ENCODE measurements at places on chromosomes 4 and X.

- no peak for DNase-seq
These were observed 108.7 kb downstream of the IQCM start for GRCh38 chr4:149706942-149707341.

GRCh38 chrX:72545990-72546389 lies 26.7 kb downstream of the HDAC8 start:
- no peak for DNase-seq

DNA sequence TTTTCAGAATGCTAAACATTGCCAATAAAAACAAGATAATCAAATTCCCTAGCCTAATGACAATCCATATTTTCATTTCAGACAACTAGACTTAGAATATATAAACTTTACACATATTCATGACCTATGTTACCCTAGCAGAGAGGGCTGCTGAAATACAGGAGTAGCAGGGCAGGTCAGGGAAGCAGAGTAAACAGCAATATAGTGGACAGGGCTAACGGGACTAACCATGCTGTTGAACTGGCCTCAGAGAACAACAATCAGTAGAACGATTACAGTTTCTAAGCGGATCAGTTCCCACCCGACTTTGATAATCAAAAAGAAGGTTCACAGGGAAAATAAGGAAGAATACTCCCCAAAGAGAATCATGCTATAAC lies 14.0 kb downstream of the TBCK start:
- DNase-seq, result no peak

GRCh38 chr4:187157380-187157958 lies 433.8 kb upstream of the FAT1 start:
- DNase-seq, result no peak

- no peak for DNase-seq
These were observed 27.3 kb upstream of the CDKN2AIP start for GRCh38 chr4:183416879-183417755.

GRCh38 chr4:168564023-168564422 lies 67.2 kb downstream of the PALLD start:
- no peak for DNase-seq

DNA sequence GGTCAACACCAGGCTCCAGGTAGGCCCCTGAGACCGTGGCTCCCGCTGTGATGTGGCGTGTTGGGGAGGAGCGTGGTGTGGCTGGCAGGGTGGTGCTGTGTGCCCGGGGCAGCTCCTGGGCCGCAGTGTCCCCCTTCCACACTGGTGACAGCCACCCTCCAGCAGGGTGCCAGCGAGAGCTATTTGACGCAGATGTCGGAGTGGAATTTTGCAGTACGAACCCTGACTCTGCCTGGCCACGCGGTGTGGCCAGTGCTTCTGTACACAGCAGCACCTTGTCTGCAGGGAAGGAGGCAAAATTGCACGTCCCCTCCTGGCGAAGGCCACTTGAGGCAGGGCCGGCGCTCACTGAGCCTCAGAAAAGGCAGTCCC lies 53.2 kb downstream of the CPZ start:
- DNase-seq, result no peak

GRCh38 chr4:53886090-53886489 lies 178.3 kb downstream of the CHIC2 start:
- no peak for DNase-seq

- no peak for DNase-seq
These were observed 416.7 kb upstream of the TEX13C start for GRCh38 chrX:124902953-124903352.

- DNase-seq, result no peak
These were observed 141.6 kb upstream of the AADAT start for GRCh38 chr4:170231377-170231776.

DNA sequence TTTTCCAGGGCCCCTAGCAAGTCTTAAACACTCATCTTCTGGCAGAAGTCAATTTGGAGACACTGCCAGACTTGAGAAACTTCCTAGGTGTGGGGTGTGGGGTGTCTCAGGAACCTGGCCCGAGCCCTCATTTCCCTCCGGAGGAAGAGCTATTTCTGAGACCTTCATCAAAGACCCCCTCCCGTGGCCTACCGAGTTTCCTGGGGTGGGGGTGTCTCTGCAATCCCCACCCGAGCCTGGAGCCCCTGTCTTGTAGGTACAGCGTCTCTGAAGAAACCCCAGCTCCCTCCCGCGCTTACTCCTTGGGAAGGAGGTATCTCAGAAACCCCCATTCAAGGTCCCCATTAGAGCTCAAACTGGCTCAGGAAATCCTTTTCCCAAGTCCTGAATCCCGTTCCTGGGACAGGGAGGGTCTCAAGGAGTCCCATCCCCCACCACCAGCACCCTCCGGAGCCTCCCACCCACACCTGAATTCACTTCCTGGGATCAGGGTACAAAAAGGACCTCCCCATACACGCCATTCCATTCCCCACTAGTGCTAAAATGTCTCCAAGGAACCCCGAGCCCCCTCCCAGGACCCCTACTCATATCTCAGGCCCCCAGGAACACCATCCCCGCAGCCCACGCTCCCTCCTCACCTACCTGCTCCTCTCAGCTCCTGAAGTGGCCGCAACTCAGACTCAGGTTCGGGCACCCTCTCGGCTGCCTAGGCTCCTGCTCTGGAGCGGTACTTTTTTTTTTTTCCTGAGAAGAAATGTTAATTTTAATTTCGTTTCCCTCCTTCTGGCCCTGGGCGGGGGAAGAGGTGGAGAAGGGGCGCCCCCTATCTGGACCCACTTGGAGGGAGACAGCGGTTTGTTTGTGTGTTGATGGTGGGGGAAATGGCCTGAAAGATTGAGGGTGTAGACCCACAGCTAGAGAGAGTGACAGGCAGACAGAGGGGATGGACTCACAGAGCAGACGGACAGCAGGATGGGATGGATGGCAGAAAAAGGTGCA lies 1.1 kb downstream of the SLC38A5 start:
- DNase-seq, result no peak

DNA sequence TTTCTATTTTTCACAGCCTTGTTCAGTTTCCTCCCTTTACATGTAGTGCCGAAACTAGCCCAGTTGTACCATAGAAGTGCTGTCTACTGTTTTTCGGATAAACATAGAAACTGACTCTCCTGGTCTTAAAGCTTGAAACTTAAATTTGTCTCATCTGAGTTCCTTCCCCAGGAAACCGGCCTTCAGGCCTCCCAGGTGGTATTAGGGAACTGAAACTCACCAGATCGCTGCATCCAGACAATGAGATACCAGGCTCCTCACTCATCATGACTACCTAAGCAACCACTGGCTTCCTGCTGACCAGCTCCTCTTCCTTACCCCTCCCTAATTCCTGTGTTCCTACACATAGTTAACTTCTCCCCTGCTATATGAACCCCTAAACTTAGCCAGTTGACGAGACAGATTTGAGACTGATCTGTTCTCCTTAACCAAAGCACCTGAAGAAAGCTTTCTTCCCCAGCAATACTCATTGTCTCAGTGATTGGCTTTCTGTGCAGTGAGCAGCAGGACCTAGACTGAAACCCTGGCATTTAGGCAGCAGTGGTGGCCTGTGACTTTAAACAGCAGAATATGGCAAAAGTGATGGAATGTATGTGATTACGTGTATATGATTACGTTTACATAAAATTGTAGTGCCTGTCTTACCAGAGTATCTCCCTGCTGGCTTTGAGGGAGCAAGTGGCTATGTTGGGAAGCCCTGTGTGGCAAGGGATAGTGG lies 959.1 kb upstream of the LCORL start:
- no peak for DNase-seq

DNA sequence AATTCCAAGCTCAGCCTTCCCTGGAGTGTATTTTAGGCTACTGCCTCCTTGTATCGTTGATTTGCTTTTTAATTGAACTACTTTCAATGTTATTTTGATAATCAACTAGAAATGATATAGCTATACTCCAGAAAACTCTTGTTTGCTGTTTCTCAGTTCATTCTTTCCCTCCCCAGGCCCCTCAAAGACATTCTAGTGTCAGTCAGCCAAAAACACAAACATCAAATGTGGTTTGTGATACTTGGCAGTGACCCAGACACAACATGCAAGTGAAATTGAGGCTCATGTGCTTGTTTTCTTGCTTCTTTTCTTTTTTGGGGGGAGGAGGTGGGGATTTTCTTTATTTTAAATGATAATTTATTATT lies 7.6 kb downstream of the FAT4 start:
- DNase-seq, result no peak

GRCh38 chr4:55251342-55251741 lies 94.7 kb upstream of the SRD5A3 start:
- no peak for DNase-seq

- DNase-seq, result no peak
These were observed 21.0 kb upstream of the ANAPC4 start for GRCh38 chr4:25356068-25356467.

- no peak for DNase-seq
These were observed 15.6 kb downstream of the PAQR3 start for GRCh38 chr4:78923464-78924312.

DNA sequence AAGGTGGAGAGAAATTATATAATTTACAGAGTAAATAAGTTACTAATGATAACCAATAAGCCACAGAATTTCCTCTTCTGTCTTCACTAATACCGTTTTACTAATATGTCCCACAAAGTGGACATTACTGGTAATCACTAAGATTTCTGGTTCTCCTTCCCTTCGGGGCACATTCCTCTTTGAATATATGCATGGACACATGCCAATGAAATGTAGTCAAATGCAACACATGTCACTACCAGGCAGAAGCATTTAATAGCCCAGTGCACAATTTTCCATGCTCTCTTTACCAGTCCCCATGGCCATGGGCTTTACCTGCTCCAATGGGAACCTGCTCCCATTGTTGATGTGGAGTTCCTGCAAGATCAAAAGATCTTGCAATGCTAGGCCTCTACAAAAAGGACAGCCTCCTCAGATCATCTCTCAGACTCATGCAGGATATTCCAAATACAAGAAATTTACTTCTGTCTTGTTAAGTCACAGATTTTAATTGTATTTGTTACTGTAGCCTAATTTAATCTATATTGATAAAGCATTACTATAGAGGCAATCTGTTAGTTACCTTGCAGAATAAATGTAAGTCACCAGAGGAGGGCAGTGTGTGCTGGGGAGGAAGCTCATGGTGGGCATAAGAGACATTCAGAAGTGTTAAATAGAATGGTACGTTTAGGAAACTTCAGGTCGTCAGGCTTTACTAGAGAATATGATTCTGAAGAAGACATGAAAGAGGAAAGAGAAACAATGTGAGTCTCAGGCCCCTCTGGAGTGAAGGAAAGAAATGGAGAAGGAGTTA lies 37.1 kb upstream of the INPP4B start:
- DNase-seq, result no peak

DNA sequence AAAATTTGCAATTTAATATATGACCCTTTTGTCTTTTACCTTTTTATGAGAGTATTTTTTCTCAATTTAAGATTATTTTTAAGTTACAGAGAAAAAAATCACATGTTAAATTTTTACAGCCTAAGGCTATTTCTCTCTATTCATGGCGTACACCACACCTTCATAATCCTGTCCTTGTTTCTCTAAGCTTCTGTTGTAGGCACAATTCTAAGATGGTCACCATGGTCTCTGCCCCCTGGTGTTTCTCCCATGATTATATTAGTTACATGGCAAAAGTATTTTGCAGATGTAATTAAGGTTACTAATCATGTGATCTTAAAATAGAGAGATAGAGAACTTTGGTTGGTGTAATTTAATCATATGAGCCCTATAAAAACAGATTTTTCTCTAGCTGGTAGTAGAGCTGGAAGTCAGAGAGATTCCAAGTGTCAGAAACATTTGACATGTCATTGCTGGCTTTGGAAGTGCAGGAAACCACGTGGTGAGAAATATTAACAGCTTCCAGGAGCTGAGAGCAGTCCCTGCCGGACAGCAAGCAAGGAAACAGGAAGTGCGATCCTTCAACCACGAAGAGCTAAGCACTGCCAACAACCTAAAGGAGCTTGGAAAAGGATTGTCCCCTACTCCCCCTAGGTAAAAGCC lies 89.8 kb downstream of the EIF4E start:
- no peak for DNase-seq

GRCh38 chr4:113383111-113383785 lies 333.8 kb downstream of the ANK2 start:
- no peak for DNase-seq

- no peak for DNase-seq
These were observed 171.8 kb downstream of the HNRNPD start for GRCh38 chr4:82201805-82202641.

DNA sequence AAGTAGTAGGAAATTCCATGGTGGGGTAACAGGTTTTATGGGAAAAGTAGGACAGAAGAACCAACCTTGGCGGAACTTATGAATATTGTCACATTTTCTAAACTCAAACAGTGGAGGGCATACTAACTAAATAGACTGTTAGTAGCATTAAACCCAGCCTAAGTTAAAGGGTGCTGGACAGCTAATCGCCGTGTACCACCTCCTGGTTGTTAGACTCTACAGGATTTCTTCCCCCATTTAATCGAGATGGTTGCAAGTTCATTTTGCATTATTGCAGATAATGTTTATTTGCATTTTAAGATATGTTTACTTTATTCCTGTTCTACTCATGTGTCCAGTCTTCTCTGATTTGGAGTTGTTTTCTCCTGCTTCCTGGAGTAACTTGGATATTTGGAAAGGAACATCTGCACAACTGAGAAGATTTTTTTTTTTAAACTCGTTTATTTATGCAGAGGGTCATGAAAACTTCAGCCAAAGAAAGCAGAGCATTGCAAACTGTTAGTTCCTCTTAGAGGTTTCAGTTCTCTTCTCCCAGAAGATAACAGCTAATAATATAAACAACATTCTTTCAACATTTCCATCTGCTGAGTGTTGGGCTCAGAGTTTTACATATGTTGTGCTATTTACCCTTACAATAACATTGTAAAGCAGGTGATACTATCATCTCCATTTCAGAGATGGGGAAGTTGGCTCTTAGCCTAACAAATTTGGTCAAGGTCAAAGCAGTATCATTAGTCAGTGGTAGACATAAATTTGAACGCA lies 51.5 kb upstream of the TBC1D9 start:
- no peak for DNase-seq
